ENCODE measurements at places on chromosomes 6 and 20.

- no peak for DNase-seq
Observed at GRCh38 chr6:163963205-163964120, 548.9 kb downstream of the QKI start.

GRCh38 chr6:107460083-107460631, 793 bp upstream of the PDSS2 start:
- no peak for DNase-seq

- no peak for DNase-seq
Observed at GRCh38 chr6:120111001-120111400, 761.4 kb upstream of the MAN1A1 start.

DNA sequence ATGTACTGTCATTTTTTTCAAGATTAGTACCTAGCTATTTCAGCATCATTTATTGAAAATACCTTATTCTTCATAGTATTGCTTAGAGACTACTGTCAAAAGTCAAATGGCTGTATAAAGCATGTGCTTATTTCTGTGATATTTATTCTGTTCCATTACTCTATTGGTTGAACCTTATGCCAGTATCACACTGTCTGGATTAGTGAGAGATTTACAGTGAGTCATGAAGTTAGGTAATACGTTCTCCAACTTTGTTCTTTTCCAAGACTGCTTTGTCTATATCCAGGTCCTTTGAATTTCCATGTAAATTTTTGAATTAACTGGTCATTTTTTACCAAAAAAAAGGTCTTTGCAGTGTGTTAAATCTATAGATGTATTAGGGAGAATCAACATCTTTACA, 18.6 kb upstream of the RNF217 start:
- no peak for DNase-seq

DNA sequence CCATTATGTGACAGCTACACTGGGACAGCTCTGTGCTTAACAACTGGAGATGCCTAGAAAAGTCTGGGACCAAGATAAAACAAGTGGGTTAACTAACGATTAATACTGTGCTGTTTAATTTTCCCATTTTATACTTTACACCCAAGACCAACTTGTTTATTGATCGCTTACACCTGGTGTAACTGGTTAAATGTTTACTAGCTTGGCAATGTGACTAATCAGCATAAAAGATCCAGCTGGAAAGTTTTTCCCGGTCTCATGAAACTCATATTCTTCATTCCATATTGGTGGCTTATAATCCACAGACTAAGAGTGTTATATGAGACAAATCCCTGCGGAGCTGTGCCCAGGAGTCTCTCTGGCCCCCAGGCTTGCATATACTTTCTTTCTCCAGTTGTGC, 101.7 kb upstream of the GJE1 start:
- no peak for DNase-seq
